ENCODE measurements at places on chromosomes 1 and 21.

DNA sequence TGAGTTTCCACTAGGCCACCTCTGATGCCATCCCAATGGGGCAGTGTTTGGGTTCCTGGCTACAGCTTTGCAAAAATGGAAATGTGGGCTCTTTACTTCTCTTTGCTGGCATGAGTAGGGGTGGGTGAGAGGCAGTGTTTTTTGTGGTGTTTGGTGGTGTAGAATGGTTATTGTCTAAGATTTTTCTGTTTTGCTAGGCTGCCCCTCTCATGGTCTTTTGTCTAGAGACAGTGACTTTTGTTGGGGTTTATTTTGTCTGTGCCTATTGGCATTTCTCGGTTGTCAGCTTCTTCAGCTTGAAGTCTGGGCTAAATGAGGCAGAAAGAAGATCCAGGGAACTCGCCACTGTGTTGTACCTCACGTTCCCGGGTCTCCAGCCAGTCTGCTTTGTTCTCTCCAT lies 112.1 kb downstream of the CENPF start:
- DNase-seq = no peak

- DNase-seq = no peak
Measured at GRCh38 chr1:42417166-42417565, 36.6 kb downstream of the RIMKLA start.

DNA sequence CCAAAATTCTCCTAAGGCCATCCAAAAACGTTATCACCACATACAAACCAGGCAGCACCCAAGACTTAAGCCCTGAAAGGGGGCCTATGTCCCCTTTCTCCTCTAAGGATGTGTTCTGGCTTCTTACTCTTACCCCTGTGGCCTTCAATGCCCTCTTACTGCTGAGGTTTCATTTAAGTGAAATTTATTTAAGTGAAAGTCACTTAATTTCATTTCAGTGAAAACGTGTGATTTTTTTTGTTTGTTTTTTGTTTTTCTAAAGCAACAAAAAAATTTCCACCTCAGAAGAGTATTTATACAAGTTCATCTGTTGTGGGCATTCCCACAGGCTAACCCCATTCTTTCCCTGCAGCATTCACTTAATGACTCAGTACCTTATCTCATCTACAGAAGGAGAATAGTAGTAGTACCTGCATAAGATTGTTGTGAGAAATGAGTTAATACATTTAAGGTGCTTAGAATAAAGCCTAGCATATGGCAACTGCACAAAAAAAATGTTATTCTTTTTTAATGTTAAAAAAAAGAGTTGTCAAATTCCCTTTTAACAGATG lies 220.6 kb downstream of the CHRM3 start:
- DNase-seq = no peak

DNA sequence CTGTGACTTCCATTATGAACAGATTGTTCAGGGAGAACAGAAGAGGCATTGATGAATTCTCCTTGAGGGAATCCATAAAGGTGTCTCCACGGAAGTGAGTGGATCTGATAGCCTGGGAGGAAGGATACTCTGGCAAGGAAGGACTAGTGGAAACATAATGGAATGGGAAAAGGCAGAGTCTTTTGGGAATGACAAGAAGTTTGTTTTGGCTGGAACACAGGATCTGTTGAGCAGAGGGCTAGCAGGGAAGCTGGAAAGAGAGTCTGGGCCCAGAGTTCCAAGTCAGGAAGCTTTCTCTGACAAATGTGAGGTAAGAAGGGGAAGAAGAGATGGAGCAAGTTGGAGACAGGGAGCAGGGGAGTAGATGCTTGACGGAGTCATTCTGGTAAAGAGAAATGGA lies 8.1 kb downstream of the ADAMTS5 start:
- no peak for DNase-seq

DNA sequence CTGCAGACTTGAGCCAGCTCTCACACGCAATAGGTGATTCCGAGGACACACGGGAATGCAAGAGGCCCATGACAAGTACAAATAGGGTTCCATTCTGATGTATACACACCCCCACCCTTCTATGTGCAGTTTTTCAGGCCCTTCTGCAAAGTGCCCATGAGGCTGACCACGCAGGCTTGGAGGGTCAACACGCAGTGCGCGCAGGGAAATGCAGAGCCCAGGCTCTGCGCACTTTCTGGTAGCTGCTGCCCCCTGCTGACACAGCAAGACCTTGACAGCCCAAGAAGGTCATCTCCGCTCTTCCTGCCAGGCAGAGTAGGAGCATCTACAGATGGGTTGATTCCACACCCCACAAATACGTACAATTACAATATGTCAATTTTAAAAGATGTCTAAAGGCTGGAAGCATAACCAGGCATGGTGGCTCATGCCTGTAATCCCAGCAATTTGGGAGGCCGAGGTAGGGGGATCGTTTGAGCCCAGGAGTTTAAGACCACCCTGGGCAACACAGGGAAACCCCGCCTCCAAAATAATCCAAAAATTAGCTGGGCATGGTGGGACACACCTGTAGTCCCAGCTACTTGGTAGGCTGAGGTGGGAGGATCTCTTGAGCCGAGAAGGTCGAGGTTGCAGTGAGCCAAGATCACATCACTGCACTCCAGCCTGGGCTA lies 18.5 kb downstream of the SH3BP5L start:
- peak; percentile 49 for DNase-seq

DNA sequence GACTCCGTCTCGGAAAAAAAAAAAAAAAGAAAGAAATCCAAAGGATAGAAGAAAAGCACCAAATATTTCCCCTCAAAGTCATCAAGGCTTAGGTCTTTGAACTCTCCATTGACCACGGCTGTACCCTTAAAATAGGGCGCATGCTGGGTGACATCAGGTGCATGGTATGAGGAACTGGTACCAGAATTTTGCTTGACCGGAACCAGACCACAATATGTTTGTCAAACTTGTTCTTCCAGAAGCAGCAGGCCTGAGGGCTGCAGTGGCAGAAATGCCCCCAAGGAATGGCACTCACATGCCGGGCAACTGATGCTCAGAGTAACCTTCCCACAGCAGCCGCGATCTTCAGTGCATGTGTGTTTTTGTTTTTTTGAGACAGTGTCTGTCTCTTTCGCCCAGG lies 21.0 kb downstream of the RCC1 start:
- DNase-seq = no peak

DNA sequence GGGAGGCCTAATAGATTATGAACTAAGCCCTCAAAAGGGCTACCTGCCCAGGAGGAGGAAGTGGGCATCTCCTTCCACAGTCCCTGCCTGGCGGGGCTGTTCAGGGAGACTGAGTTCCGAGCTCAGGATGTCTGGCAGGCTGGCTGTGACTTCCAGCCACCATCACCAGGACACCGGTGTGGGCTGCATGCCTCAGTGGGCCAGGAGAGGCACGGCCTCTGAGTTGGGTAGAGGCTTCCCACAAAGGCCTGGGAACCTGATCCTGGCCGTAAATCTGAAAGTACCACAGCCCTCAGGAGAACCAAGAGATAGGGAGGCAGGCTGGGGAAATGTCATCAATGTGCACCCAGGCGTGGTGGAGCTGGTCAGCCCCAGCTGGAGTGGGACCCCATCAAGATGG lies 29.1 kb downstream of the NTPCR start:
- DNase-seq = no peak

- DNase-seq = no peak
Measured at GRCh38 chr1:111903871-111904449, 85.5 kb downstream of the KCND3 start.

- no peak for DNase-seq
Measured at GRCh38 chr21:38297871-38298270, 41.1 kb downstream of the KCNJ15 start.

- no peak for DNase-seq
Measured at GRCh38 chr1:90710579-90711536, 6.2 kb downstream of the BARHL2 start.

- no peak for DNase-seq
Measured at GRCh38 chr1:8285103-8285502, 32.8 kb upstream of the SLC45A1 start.

- no peak for DNase-seq
Measured at GRCh38 chr1:164443836-164444235, 115.1 kb upstream of the PBX1 start.

GRCh38 chr21:35925497-35925896 lies 134.8 kb downstream of the SETD4 start:
- DNase-seq = no peak

- DNase-seq = no peak
Measured at GRCh38 chr1:46653405-46653958, 14.7 kb downstream of the ATPAF1 start.

DNA sequence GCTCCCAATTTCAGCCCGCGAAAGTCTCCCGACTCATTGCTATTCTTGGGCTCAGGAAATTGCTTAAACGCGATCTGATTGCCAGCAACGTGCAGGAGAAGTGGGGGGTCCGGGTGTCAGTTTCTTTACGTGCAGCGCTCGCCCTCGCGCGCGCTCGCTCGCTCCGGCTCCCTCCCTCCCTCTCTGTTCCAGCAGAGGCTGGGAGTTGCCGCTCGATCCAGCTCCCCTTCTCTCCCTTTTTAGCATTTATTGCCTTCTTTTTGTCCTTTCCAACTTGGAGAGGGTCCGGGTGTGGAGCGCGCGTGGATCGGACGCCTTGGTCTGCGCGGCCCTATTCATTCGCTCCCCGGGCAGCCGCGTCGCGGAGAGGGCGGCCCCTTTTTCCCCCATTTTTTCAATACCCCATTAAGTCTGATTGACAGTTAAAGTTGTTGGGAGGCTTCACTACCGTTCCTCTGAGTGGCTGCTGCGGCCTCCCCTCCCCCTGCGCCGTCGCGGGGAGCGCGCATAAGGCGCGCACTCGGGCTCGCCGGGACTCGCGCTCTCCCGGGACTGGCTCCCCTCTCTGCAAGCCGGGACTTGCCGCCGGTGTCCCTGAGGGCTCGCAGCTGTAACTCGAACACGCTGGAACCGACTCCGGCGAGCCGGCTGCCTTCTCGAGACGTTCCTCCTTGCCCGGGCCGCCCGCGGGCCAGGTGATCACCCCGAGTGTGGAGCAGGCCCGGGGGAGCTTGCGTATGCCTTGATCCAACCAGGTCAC lies at the start of gene DHRS3:
Gene DHRS3, minus strand, starts transcription at position 310 of the 760 bp plus-strand sequence. CDS start 862 bp downstream, outside the sequence.
- no peak for DNase-seq

DNA sequence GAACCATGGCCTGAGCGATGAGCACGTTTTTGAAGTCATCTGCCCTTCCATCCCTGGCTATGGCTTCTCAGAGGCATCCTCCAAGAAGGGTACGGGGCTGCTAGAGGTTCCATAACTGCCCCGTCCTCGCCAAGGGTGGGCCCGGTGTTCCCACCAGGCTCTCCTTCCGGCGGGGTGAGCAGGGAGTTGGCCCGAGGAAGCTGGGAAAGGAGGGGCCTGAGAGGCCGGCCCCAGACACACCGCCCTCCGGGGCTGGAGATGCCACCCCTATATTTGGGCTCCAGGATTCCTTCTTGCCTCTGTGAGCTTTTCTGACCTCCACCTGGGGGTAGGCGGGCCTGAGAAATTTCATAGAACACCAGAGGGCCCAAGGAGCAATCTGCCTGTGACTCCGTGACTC lies 28.9 kb downstream of the EPHX1 start:
- DNase-seq = no peak

GRCh38 chr21:35770101-35770945 lies 290.0 kb downstream of the SETD4 start:
- DNase-seq = no peak

GRCh38 chr1:178055093-178055492 lies 38.8 kb upstream of the RASAL2 start:
- no peak for DNase-seq

GRCh38 chr1:32413507-32414185 lies 19.4 kb upstream of the BSDC1 start:
- peak; percentile 83 for DNase-seq

DNA sequence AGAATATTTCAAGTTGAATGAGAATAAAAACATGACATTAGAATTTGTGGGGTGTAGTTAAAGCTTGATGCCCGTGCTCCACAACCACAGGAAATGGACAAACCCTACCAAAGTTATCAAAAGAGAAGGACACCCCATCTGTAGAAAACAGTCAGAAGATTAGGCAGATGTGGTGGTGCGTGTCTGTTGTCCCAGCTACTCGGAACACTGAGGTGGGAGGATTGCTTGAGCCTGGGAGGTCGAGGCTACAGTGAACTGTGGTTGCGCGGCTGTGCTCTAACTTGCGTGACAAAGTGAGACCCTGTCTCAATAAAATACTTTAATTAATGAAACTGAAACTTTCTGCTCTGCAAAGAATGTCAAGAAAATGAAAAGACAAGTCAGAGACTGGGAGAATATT lies 1.5 kb upstream of the SPATC1L start:
- no peak for DNase-seq

GRCh38 chr1:14435368-14436023 lies 163.0 kb upstream of the KAZN start:
- DNase-seq = no peak

DNA sequence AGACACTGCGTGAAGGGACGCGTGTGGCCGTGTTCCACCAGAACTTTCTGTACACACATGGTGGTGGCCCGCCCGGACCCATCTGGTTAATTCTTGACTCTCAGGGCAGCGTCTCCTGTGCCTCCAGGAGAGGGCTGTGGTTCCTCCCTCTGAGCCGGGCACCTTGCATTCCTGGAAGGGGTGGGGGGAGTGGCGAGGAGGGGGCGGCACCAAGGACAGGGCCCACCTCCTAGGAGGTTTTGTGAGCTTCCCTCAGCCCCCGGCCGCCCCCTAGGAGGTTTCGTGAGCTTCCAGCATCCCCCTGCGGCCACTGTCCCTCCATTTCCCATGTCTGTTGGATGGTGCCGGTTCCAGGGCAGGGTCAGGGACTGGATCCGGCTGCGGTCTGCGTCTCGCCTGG lies 28.9 kb downstream of the FAAP20 start:
- DNase-seq = no peak

DNA sequence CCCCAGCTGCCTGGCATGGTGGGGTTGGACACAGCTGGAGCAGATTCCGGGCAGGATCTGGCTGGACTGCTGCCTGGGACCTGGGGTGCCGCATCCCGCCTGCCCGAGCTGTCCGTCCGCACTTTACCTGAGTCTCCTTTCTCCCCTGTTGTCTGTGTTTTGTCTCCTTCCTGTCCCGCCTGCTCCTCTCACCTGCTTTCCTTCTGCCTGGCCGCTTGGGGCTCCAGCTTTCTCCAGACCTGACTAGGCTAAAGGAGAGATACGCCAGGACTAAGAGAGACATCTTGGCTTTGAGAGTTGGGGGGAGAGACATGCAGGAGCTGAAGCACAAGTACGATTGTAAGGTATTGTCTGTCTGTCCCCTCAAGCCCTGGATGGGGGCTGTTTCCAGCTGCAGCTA lies 73.3 kb downstream of the ARHGEF10L start:
- DNase-seq = no peak

DNA sequence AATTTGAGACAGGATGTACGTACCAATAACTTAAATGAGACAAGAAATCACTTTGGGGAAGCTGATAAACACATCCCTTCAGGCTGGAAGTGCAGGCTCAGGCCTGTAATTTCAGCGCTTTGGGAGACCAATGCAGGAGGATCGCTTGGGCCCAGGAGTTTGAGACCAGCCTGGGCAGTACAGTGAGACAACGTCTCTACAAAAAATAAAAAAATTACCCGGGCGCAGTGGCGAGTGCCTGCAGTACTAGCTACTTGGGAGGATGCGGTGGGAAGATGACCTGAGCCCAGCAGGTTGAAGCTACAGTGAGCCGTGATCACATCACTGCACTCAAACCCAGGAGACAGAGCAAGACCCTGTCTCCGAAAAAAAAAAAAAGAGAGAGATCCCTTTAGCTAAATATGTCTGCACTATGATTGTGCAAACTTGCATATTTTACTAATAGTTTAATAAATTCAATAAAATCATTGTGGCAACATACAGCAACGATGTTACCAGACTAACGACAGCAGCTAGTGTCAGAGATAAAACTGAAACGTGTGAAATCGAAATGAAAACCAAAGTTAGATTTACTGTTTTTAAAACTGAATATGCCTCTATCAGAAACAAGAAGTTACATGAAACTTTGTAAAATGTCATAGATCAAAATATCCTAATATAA lies 54.7 kb downstream of the CD2 start:
- DNase-seq = no peak

GRCh38 chr21:31266241-31266640 lies 77.8 kb downstream of the TIAM1 start:
- no peak for DNase-seq

Data from NT2/D1 (cell line).